ENCODE measurements at places on chromosomes 2 and 18. TPM values are rescaled to one million over a fixed set of nuclear protein-coding genes. Genes with fewer than 3 reads are reported as not detected.

DNA sequence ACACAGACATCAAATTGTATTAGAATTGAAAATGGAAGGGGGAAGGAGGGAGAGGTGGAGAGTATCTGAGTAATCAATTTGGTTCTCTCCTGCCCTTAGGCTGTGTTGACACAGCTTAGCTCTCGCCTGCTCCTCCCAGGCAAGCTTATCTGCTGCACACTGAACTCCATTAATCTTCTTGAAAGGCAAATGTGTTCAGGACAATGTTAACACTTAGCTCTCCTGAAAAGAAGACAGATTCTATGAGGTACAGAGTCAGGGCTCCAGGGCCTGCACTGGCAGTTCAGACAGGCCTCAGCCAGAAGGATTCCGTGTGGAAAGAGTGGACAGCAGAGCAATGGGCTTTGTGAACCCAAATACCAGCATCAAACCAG is 430.0 kb upstream of the TNP1 start:
- DNase-seq, result no peak

- no peak for DNase-seq
These were observed 134.8 kb downstream of the PRKCE start for GRCh38 chr2:45786030-45786835.

Gene UPP2
- polyA plus RNA-seq, result 10.0 TPM

Gene NEU2
- polyA plus RNA-seq, result not detected

- DNase-seq, result no peak
These were observed 1288.7 kb downstream of the LRP1B start for GRCh38 chr2:140842110-140842509.

Gene SP5
- 0.39 TPM for polyA plus RNA-seq

DNA sequence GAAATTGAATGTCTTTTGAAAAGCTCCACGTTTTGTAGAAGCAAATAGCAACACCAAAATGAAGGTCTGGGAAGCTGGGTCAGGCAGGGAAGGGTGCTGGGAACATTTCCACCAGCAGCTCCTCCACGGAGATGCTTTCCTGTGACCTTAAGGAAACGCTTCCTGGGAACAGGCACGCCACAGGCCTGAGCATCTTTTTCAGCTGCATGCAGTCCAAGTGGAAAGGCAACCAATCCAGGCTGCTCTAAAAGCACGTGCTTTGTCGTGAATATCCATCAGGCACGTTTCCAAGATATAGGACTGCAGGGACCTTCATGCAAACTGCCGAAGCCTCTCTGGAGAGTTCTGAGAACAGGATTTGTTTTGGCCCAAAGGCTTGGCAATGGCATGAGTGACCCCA is 109.3 kb downstream of the KLHL29 start:
- DNase-seq, result no peak
